Uterus (tissue), 4 donors: ENCODE measurements at places on chromosomes 1 and 21. TPM values are rescaled to one million over a fixed set of nuclear protein-coding genes. Genes with fewer than 3 reads are reported as not detected.
A peak's percentile ranks its signal among the peaks of the same experiment; 100 is the strongest.

REN gene
- total RNA-seq, result 9.4 TPM

HES5 gene
- not detected for total RNA-seq

PROK1 gene
- total RNA-seq, result not detected

SLAMF9 gene
- total RNA-seq, result not detected

TLCD4 gene
- 15.7 TPM for total RNA-seq

NEGR1 gene
- 36.5 TPM for total RNA-seq

S100A6 gene
- 55.5 TPM for total RNA-seq

DNA sequence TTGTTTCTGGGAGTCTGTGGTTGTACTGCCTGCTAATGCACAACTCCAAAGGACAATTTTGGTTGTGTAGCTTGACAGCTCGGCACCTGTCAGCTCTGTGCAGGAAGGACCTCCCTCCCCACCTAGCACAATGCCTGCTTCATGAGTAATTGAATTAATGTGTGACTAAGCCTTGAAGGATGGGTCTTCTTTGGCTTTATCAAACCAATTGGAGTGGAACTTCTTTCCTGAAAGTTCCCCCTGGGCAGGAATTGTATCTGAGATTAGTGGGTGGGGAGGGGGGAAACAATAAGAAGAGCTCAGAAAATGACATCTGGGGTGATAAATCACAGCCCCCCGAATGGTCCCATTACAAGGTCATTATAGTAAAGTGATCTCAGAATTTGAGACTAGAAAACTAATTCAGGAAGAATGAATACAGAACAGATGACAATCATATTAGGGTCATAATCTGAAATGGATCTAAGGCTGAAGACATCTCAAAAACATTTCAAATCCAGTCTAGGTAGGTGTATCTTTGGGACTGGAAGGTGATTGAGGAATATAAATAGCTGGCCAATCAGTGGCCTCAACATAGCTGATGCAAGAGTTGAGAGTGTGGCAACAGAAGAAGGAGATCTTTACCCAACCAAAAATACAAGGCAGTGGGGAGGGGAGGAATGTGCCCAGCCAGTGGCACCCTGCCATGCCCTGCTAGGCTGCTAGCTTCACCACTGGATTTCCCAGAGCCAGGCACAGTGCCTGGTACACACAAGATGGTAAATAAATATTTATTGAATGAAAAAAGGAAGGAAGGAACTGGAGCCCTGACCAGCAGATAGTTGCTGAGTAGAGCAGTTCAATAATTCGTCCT is 10.1 kb upstream of the SESN2 start:
- no peaks in the 10 kb centered on the region for H3K36me3 ChIP-seq
- H3K27ac ChIP-seq, result peak overlapping the region; percentile 88
- no peak for DNase-seq
- peaks cover 5% of the 10 kb centered on the region for H3K4me1 ChIP-seq

DNA sequence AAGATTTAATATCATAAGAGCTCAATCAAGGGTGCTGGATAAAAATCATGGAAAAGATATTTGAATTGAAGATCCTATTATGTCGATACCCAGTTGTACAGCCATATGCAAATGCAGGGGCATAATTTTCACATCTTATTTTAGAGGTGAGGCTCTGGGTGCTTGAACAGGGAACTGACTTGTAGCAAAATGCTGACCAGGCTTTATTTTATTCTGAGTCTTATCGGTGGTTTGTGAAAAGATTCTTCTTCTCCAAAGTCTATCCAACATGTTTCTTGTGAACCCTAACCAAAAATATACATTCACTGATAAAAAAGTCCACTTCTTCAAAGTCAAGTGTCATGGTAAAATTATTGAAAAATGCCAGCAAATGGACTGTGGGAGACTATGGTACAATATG is 475.5 kb upstream of the NEGR1 start:
- no peak overlapping the region for H3K4me3 ChIP-seq
- no peak for DNase-seq
- no peak overlapping the region for H3K27ac ChIP-seq
- H3K27me3 ChIP-seq, result no peaks in the 10 kb centered on the region

- H3K4me1 ChIP-seq, result no peaks in the 10 kb centered on the region
- H3K36me3 ChIP-seq, result no peaks in the 10 kb centered on the region
- H3K4me3 ChIP-seq, result no peak overlapping the region
- H3K27ac ChIP-seq, result no peak overlapping the region
Measured at GRCh38 chr1:87030740-87031690, 116.6 kb downstream of the HS2ST1 start.

DNA sequence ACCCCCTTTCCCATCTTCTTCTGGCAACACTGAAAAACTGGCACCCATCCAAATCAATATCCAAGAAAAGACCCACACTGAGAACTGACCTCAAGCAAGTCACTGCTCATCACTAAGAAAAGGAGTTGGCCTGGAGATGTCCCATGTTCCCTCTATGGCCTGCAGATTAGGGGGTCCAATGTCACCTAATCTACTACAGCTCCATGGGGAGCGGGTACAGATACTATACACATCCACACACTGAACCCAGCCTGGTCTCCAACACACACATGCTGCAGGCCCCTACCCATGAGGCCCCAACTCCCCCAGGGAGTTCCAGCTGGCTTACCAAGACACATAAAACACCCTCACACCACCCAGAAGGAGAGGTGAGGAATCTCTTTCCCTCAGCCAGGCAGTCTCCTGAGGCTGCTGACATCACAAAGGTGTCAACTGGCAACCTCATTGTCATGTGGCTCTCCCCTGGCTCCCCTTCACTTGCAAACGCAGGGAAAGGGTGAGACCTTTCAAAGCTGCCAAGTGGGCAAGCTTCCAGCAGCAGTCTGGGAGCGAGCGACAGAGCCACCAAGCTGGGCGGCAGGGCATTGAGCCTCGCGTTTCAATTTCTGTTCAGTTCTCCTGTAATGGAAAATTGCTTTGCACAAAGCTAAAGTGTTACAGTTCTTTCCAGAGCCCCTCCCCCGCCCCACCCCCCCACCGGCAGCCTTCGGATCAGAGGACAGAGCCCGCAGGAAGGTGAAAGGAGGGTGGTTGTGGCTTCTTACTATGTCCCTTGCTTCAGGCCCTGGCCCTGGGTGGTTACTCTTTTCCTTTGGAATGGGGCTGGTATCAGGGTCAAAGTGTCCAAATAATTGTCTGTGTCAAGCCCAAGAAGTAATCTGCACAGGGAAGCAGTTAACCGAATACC is at the start of gene LRRC52:
LRRC52 (plus strand) TSS at position 469 of the 907 bp plus-strand sequence; CDS start at position 766, 297 bp downstream.
- H3K36me3 ChIP-seq, result no peaks in the 10 kb centered on the region
- DNase-seq, result no peak
- H3K4me1 ChIP-seq, result no peaks in the 10 kb centered on the region
- no peaks in the 10 kb centered on the region for H3K27me3 ChIP-seq
- H3K4me3 ChIP-seq, result no peak within 1 kb of the TSS

GRCh38 chr1:72286401-72286800 is 4.1 kb upstream of the NEGR1 start:
- no peaks in the 10 kb centered on the region for H3K4me1 ChIP-seq
- H3K36me3 ChIP-seq, result no peaks in the 10 kb centered on the region
- H3K27me3 ChIP-seq, result no peaks in the 10 kb centered on the region
- no peak for DNase-seq
- no peak overlapping the region for H3K27ac ChIP-seq
- H3K4me3 ChIP-seq, result no peak overlapping the region

GRCh38 chr1:9389968-9390367 is 97.3 kb downstream of the SPSB1 start:
- H3K4me3 ChIP-seq, result no peak overlapping the region
- no peaks in the 10 kb centered on the region for H3K27me3 ChIP-seq
- no peaks in the 10 kb centered on the region for H3K4me1 ChIP-seq
- no peaks in the 10 kb centered on the region for H3K36me3 ChIP-seq

- H3K36me3 ChIP-seq, result no peaks in the 10 kb centered on the region
- no peaks in the 10 kb centered on the region for H3K4me1 ChIP-seq
- no peak overlapping the region for H3K4me3 ChIP-seq
- no peaks in the 10 kb centered on the region for H3K27me3 ChIP-seq
- no peak for DNase-seq
- no peak overlapping the region for H3K27ac ChIP-seq
Measured at GRCh38 chr1:9714257-9714718, 62.8 kb downstream of the PIK3CD start.

DNA sequence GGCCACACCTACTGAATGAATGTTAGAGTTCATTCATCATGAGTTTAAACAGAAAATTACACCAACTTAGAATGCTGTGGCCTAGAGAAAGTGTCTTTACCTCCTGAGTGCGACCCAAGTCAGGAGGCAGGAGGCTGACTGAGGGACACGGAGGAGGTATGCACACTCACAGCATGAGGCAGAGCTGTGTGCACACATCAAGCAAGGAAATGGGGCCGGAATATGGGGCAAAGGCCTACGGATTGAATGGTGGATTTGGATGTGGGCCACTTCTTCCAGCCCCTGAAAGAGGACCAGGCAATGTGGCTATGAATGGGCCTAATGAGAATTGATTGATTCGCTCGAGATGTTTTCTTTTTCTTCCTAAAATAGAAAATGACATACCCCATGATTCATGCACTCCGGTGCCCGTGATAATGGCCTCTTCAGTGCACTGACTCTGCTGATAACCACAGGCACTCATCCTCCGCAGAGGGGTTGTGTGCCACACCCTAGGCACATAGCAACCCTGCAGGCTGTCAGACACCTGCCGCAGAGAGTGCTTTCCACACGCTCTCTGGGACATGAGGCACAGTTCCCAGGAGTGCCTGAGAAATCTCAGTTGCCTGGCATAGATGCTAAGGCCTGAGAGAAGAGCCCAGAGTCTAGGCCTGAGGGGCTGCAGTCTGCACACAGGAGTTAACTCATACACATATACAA is 155.5 kb downstream of the GLUL start:
- no peaks in the 10 kb centered on the region for H3K27me3 ChIP-seq
- H3K4me1 ChIP-seq, result no peaks in the 10 kb centered on the region
- H3K4me3 ChIP-seq, result no peak overlapping the region
- H3K27ac ChIP-seq, result no peak overlapping the region

DNA sequence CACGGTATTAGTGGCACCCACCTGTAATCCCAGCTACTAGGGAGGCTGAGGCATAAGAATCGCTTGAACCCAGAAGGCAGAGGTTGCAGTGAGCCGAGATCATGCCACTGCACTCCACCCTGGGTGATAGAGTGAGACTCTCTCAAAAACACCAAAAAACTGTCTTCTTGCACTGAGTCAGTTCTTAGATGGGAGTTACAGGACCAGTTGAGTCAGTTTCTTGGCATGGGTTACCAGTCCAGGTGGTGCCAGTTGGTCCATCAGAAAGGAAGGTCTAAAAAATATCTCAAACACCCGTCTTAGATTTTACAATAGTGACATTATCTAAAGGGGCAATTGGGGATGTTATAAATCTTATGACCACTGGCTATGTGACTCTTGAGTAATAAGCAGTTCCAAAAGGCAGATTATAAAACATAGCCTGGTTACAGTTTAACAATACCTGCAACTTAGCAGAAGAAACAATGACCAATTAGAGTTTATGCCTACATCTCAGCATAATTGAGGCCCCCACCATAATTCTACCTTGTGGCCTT is 206.9 kb upstream of the FGGY start:
- H3K27me3 ChIP-seq, result no peaks in the 10 kb centered on the region
- no peaks in the 10 kb centered on the region for H3K36me3 ChIP-seq
- H3K27ac ChIP-seq, result no peak overlapping the region
- H3K4me3 ChIP-seq, result no peak overlapping the region
- DNase-seq, result no peak

- H3K27me3 ChIP-seq, result no peaks in the 10 kb centered on the region
- no peak overlapping the region for H3K27ac ChIP-seq
- H3K4me3 ChIP-seq, result no peak overlapping the region
- DNase-seq, result no peak
- H3K36me3 ChIP-seq, result no peaks in the 10 kb centered on the region
Measured at GRCh38 chr1:167447521-167448136, 70.7 kb downstream of the CD247 start.

DNA sequence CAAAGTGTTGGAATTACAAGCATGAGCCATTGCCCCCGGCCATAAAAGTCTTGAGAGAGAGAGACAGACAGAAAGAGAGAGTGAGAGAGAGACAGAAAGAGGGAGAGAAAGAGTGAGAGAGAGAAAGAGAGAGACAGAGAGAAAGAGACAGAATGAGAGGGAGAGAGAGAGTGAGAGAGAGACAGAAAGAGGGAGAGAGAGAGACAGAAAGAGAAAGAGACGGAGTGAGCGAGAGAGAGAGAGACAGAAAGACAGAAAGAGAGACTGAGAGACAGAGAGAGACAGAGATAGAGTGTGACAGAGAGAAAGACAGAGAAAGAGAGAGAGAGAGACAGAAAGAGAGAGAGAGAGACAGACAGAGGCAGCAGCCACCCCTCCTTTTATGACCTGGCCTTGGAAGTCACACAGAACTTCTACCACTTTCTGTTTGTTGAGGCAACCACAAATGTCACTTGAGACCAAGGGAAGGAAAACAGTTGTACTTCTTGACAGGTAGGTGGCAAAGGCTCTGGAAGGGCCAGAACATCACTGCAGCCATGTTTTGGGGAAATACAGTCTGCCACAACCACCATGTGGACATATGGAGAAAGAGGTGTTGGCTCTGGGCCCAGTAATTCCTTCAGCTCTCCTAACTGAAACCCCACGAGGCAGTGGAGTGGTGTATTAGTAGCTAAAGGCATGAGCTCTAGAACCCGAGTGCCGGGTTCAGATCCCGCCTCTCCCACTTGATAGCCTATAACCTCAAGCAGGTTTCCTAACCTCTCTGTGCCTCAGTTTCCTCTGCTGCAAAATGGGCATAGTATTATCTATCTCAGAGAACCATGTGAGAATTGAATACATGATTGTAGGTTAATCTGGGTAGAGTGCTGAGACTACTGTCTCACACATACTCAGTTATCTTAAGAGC is 50.6 kb downstream of the TNFRSF8 start:
- H3K4me1 ChIP-seq, result no peaks in the 10 kb centered on the region
- H3K27ac ChIP-seq, result no peak overlapping the region
- no peaks in the 10 kb centered on the region for H3K36me3 ChIP-seq
- H3K27me3 ChIP-seq, result no peaks in the 10 kb centered on the region
- no peak for DNase-seq
- no peak overlapping the region for H3K4me3 ChIP-seq

GRCh38 chr1:201228011-201228983 is 37.7 kb downstream of the IGFN1 start:
- DNase-seq, result no peak
- no peak overlapping the region for H3K27ac ChIP-seq
- no peak overlapping the region for H3K4me3 ChIP-seq

DNA sequence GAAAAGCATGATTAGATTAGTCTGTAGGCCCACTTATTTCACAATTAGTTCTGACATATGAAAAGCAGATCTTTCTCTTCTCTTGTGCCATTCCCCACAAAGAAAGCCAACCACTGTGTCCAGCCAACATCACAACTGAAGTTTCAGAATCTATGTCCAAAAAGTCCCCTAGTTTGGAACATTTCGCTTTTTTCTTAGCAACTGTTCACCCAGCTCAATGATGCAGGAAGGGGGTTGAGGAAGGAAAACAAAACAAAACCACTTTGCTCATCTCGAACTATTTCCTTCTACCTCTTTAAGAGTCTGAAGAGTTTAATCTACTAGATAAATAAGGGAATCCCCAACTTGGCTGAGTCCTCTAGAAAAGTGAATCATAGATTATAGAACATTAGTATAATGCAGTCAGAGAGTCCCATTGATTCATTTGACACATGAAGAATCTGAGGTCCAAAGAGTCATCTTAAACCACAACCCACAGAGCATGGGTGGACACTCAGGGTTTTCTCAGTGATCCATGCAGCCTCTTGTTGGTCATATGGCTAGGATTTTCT is 159.3 kb upstream of the SGIP1 start:
- no peaks in the 10 kb centered on the region for H3K4me1 ChIP-seq
- no peak for DNase-seq
- no peaks in the 10 kb centered on the region for H3K27me3 ChIP-seq
- H3K27ac ChIP-seq, result no peak overlapping the region
- H3K36me3 ChIP-seq, result no peaks in the 10 kb centered on the region
- no peak overlapping the region for H3K4me3 ChIP-seq

GRCh38 chr1:154851392-154852177 is 18.5 kb downstream of the KCNN3 start:
- H3K27ac ChIP-seq, result no peak overlapping the region
- no peaks in the 10 kb centered on the region for H3K36me3 ChIP-seq
- H3K27me3 ChIP-seq, result no peaks in the 10 kb centered on the region
- H3K4me1 ChIP-seq, result peaks cover 10% of the 10 kb centered on the region
- no peak overlapping the region for H3K4me3 ChIP-seq
- peak; percentile 49 for DNase-seq
